Right lung (tissue), 10 donors: ENCODE measurements at places on chromosomes 5 and 9. TPM values are rescaled to one million over a fixed set of nuclear protein-coding genes. Genes with fewer than 3 reads are reported as not detected.
A peak's percentile ranks its signal among the peaks of the same experiment; 100 is the strongest.

- DNase-seq, result peak; percentile 14
Observed at GRCh38 chr9:69223605-69224004, 49.5 kb downstream of the TJP2 start.

DNA sequence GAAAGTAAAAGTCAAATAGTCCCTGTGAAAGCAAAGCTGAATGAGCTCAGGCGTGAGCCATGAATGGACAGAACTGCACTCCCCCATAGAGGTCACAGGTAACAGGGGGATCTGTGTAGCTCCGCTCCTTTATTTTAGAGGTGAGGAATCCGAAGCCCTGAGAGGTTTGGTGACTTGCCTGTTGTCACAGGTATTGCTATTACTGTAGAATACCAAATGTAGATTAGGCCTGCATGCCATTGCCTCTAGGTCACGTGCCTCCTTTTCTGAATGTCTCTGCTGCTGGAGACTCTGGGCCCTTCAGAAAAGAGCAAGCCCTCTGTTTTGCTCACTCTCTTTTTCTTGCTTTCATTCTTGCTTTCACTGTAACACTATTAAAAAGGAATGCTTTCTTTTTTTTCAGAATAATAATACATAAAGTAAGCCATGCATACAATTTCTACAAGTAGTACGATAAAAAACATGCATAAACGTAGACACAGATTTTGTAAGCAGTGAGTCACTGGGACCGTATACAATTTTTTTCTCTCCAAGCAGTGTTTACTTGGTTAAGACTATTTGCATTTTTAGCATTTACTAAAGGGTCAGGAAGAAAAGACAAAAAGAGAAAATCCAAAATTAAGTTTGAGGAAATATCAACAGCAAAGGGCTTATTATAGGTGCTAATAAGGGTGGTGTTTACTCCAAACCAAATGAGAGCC lies 568.7 kb upstream of the ADAMTS16 start:
- no peak for DNase-seq

Gene DMRTA1
- 2.3 TPM for polyA plus RNA-seq

Gene NUDT12
- polyA plus RNA-seq, result 14.2 TPM

Gene GLRA1
- polyA plus RNA-seq, result 0.09 TPM

DNA sequence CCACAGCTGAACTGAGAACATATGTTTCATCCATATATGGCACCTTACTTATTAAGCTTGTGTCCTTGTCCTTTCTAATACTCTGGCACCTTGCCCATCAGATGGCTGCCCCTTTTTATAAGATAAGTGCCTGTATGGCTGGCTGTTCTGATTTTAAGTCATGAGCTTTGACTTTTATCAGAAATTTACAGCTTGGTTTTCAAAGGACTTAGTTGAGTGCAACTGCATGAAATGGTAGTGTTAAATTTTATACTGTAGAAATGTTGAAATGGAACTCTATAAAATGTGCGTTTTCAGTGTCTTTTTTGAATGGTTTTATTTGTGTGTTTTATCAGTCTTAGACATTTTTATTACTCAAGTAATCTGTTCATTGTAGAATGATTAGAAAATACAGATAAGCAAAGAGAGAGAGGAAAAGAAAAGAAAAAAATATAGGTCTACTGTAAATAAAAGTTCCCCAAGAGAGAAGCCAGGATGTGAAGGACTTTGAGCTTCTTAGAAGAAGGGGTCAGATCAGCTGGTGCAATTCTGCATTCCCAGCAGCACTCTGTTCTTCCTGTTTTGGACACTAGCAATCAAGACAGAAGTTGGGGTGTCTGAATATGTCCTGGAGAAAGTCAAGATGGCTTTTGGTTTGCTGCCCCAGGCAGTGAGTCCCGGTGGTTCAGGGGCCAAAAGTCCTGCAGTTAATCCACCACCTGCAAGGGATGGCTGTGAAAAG lies 38.9 kb downstream of the ARHGAP26 start:
- no peak for DNase-seq

DNA sequence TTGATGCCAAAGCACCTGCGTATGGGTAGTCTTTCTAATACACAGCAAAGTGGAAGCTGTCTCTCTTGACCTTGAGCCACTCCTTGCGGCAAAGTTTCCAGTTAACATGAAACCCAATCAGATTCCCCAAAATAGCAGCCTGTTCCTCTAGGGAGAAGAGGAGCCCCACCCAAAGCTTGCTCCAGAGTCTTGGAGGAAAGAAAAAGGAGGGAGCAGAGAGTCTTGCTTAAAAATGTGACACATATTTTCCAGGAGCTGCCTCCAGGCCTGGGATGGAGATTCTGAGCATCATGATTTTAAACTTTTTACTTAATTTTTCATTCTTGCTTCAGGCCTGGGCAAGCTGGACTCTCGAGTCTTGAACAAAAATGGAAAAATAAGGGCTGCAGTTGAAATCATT lies 223.5 kb upstream of the TNC start:
- no peak for DNase-seq

DNA sequence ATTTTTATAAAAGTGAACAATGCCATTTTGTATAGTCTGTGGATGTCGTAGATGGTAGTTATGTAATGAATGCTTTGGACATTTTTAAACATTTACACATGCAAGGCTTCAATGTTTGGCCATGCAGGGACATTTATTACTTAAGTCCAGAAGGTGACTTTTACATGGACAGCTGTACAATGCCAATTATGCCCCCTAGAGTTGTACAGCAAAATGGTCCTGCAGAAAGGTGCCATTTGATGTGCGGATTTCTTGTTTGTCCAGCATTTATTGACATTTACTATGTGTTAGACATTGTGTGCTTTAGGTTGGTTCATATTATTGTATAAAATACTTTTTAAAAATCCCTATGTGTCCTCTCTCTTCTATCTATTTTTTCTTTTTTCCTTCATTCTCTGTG lies 22.5 kb upstream of the COMMD10 start:
- DNase-seq, result no peak

DNA sequence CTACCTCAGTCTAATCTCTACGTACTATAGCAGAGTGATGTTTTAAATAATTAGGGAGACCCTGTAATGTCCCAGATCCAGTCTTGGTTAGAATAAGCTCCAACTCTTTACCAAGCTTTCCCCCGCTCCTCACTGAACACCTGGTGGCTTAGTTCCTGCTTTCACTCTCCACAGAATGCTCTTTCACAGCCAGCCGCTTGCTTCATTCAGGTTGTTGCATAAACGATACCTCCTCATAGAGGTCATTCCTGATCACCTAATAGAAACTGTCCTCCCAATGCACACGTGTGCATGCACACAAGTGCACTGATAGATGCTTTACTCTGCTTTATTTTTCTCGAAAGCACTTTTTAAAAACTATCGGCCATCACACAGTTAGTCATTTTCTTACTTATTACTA lies 298.1 kb downstream of the TRPM3 start:
- no peak for DNase-seq

- no peak for DNase-seq
Observed at GRCh38 chr9:133711428-133712220, 26.5 kb downstream of the SARDH start.

DNA sequence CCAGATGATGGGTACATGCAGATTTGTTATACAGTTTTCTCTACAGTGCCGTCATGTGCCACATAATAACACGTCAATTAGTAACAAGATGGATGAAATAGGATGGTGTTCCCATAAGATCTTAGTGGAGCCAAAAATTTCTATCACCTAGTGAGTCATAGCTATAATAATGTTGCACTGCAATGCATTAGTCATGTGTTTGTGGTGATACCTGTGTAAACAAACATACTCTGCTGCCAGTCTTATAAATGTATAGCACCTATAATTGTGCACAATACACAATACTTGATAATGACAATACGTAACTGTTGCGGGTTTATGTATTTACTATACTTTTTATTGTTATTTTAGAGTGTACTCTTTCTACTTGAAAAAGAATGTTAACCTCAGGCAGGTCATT lies 865.4 kb downstream of the MAT2B start:
- DNase-seq, result no peak

DNA sequence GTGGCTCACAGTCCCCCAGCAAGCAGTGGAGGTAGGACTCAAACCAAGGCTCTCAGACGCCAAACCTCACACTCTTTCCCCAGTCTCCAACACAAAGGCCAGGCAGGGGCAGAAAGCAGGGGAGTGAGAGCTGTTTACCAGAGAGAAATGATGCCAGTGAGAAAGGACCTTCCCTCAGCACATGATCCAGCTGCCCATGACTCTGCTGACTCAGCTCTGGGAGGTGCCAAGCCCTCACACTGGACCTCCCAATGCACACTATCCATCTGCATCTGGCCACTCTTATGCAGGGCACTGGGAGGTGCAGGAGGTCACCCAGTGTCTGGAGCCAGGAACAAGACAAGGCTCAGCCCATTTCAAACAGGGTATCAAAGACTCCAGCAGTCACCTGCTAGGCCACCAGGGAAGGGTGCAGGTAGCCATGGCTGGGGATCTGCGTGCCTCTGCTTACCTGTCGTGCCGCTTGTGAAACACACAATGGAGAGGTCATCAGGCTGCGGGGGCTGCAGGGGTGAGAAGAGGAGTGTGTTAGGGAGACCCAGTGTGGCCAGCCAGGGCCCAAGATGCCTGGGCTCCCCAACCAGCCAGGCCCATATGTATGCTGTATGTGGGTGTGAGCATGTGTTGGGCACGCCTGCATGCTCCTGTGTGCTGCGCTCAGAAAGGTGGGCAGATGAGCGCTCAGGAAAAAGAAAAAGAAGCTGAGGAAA lies 26.3 kb downstream of the ACSL6 start:
- DNase-seq, result no peak

Gene SOHLH1
- not detected for polyA plus RNA-seq

GRCh38 chr5:170362102-170362501 lies 27.1 kb downstream of the KCNMB1 start:
- no peak for DNase-seq

Gene LECT2
- 0.58 TPM for polyA plus RNA-seq

DNA sequence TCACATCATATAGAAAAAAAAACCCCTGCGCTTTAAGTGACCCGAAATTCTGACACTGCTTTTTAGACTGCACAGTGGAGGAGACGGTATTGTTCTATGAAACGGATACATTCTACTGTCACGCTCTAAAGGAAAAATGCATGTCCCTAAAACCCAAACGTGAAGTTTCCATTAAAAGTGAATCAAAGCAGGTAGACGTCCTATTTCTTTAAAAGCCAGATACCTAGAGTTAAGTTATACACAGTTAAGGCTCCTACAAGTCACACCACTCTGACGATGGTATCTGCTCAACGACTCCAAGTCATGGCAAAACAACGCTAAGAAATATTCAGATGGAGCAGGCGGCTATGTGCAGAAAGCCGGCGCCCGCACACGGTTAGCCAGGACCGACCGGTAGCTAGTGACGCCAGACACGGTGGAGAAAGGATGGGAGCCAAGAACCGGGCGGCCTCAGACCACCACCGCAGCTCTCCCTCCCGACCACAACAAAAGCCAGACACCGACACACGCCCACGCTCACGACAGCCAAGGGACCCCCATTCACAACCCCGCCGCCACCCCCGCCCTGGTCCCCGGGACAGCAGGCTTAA lies 734 bp downstream of the SKP1 start:
- peak; percentile 36 for DNase-seq

Gene CMYA5
- polyA plus RNA-seq, result 10.7 TPM

DNA sequence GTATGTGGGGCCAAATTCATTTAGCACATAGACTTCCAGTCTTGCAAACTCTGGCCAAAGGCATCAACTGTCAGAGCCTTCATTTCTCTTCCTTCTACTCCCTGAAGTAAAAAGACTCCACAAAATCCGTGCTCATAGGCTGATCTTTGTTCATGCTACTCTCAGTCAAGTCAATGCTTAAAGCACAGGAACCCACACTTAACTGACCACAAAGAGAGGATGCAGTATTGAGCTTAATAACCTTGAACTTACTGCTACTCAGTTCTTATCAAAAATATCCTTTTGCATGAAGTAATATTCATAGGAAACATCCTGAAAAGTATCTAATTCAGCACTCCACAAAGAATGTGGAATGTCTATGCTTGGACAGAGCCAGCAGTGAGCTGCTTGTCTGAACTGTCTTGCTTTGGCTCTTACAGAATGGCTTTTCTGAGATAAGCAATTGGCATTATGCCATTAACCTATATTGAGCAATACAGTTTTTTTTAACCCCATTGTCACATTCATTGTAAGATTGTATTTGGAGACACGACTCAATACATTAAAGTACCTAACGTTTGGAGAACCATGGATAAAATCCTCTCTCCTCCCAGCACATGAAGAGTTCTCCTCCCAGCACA lies 21.7 kb downstream of the LPAR1 start:
- DNase-seq, result peak; percentile 78

GRCh38 chr9:127473932-127474331 lies 22.6 kb downstream of the LRSAM1 start:
- no peak for DNase-seq

- DNase-seq, result no peak
Observed at GRCh38 chr5:67021031-67021430, 175.6 kb downstream of the CD180 start.

Gene C5orf58
- 0.36 TPM for polyA plus RNA-seq

GRCh38 chr5:42423285-42424165 lies at the start of gene GHR:
TSS of gene GHR (plus strand) at chr5:42423439. CDS start at chr5:42565875, 142,436 bp downstream.
- DNase-seq, result peak; percentile 85

DNA sequence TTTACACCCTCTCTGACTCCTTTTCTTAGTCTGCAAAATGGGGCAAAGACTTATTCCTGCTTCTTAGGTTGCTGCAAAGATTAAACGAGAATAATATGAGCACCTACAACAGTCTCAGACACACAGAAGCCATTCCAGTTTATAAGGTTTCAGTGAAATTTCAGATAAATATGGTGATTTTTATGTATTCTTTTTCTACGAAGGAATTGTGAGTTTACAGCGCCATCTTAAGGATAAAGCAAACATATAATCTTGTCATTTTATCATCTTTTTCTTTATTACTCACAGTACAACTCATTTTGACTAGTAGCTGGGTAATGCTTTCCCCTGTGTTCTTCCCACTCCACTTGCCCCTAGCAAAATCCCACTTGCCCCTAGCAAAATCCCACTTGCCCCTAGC lies 29.2 kb upstream of the SMC5 start:
- DNase-seq, result no peak

DNA sequence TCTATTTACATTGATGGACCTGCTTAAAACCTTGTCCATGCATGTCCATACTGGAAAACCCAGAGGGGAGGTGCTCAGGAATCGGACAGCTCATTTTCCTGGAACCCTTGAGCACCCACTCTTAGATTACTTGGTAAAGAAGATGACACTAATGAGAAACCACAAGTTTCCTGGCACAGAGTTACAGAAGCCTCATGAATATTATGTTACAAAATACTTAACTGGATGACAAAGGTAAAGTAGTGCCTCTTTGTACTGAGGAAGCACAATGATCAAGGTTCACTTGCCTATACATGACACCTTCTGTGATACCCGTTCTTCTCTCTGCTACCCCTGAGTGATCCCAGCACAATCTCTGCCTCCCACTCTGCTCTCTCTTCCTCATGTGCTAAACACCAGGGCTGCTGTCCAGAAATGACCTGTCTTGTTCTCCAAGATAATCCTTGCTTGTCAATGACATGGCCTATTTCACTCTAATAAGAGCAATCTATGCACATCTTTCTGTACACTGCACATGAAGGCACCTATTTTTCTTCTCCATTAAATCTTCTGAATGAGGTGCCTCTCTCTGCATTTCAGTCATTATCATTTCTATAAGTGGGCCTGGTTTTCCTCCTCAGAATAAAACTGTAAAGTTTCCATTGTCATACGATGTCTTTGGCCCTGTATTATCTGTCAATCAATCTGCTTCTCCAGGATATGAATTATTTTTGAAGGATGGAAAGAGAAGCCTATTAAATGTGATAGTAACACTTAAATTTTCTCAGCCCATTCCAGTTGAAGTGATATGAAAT lies 684.0 kb upstream of the ACO1 start:
- no peak for DNase-seq
